ENCODE measurements at places on chromosomes 4 and X.

- no peak for DNase-seq
Observed at GRCh38 chr4:154609532-154609931, 2.9 kb downstream of the FGG start.

DNA sequence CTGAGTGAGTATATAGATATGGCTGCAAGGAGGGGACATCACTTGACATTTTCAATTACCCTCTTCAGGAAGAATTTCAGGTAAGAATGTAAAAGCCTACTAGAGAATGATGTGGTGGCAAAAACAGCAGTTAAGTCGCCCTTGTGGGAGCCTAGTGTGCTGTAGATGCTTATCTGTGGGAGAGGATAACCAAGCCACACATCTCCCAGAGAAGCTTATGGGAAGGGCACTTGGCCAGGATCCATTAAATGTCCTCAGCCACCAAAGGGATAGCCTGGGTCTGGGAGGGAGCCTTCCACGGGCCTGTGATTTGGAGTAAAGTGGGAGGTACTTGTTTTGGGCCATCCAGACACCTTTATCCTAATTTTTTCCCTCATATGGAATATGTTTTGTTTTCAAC is 41.3 kb upstream of the BCLAF3 start:
- no peak for DNase-seq

DNA sequence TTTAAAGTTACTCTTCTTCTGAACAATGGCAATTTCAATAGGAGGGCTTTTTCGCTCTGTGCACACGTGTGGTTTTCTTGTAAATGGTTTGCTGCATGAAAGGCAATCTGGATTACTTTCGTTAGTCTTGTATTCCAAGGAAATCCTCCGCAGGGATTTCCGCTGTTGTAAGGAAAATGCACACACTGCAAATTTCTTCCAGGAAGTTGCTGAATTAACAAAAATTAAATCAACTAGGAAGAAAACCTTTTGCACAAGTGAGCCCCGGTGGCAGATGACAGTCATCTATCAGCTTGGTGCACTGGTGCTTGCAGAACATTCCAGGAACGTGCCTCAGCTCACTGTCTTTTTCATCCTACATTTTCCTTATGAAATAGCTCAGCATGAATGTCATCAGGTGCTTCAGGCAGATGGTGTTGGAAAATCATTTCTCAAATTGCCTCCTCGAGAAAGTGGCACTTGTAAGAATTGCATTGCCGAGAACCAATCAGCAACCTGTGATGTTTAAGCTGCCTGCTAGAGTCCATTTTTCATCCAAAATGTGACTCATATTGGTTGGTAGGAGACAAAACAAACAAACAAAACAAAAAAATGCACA is 272.4 kb upstream of the VCX start:
- DNase-seq: no peak

- no peak for DNase-seq
Observed at GRCh38 chr4:128707864-128708263, 101.6 kb upstream of the JADE1 start.

DNA sequence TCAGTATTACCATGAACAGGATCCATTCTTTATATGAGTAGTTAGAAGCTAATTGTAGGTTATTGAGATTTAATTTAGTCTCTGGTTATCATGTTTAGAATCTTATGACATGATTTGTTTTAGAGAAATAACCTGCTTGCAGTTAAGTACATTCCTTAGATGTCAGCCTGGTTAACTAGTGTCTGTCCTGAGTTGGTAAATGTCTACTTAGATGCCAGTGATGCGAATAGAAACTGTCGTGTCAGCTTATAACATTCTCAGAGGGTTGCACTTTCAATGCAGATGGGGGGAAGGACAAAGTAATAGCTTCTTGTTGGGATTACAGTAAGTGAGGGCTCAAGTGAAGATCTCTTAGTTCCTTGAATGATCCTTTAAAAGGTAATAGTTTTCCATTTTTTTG is 227.8 kb upstream of the SPRY1 start:
- peak; percentile 49 for DNase-seq

GRCh38 chr4:113173793-113174264 is 124.4 kb downstream of the ANK2 start:
- no peak for DNase-seq

DNA sequence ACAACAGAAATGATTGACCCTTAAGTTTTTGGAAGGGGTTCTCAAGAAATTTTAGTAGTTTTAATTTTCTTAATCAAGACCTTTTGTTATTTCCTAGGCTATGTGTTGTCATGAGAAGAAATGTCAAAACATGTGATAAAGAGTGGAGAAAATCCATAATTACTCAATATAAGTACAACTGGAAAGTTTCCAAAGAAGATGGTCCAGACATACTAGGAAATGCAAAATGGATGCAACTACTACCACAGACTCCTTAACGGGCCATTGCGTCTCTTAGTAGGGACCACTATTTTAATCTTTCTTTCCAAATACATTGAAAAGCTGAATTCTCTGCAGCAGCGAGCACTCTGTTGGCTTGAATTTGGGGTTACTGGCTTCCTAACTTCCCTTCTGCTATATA is 148.8 kb downstream of the NWD2 start:
- DNase-seq: no peak

- DNase-seq: no peak
Observed at GRCh38 chrX:39164212-39164611, 363.0 kb downstream of the MID1IP1 start.

DNA sequence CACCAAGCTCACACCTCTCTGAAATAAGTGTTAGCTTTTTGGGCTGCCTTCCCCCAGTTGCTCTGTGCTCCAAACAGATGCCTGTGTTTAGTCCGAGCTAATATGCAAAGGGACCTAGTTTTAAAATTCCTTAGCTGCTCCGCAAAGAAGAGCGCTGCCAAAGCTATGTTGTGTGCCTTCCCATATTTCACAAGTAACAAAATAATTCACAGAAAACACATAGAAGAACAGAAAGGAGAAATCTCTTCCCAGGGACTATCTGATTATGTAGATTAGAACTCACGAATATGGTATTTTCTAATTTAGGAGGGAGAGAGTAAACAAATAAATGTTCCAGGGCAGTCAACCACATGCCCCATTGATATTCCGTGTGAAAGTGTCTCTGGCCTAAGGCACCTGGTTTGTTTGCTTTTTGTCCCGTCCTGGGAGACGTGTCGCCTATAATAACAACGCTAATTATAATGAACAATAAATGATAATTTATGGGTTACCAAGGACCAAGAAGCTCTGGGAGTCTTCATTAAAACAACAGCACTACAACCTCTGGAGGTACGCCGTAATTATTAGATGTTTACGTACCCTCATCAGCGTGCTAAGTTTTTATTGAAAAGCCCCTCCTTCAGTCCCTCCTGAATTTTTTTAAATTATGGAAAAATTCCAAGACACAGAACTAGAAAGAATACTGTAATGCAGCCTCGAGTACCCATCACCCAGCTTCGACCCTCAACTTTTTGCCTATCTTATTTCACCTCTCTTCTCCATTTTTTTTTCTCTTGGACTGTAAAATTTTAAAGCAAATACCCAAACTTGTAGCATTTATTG is 1.2 kb upstream of the CCNG2 start:
- DNase-seq: no peak

- DNase-seq: no peak
Observed at GRCh38 chr4:54054501-54054900, 9.9 kb downstream of the CHIC2 start.

GRCh38 chr4:169079942-169080827 is 70.1 kb upstream of the CBR4 start:
- peak; percentile 7 for DNase-seq

DNA sequence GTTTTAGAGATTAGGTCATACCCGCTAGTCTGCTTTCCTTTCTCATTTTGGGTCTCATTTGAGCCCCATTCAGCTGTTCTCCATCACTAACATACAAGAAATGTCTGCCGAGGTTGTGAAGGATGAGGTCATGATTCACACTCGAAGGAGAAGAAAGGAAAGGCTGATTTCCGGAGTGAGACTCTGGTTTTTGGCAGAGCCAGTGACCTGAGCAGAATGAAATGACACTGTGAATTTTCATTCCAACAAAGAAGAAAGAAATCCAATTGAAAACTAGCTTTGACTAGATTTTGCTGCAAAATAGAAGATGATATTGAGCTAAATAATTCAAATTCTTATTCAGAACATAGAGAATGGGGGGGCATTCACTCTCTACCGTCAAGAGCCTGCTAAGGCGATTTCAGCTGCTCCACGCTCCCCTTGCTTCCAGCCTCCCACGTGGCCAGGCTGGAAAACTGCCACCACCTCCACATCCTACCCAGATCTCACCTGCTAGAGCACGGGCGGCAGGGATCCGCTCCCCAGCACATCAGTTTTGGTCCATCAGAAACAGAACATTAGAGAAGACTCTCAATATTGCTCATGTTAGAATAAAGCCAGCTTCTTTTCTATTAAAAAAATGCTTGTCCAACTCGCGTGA is 39.0 kb downstream of the F11 start:
- DNase-seq: no peak

GRCh38 chrX:97494756-97495372 is 611.2 kb downstream of the RPA4 start:
- DNase-seq: no peak

DNA sequence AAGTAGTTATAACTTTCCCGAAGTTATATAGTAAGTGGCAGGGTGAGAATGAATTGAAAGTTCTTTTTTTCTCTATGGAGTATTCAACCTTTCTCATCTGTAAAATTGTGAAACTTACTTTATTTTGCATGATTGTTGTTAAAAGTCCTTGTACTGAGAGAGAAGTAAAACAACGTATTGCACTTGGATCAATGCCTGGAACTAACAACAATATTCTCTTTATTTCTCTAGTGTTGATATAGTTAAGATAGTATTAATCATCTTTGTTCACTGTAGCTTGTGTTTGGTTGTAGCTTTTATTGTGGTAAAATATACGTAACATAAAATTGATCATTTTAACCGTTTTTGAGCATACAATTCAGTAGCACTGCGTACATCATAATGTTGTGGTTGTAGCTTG is 48.7 kb downstream of the STIM2 start:
- DNase-seq: no peak

- no peak for DNase-seq
Observed at GRCh38 chr4:1207603-1208265, 35.4 kb upstream of the SPON2 start.

DNA sequence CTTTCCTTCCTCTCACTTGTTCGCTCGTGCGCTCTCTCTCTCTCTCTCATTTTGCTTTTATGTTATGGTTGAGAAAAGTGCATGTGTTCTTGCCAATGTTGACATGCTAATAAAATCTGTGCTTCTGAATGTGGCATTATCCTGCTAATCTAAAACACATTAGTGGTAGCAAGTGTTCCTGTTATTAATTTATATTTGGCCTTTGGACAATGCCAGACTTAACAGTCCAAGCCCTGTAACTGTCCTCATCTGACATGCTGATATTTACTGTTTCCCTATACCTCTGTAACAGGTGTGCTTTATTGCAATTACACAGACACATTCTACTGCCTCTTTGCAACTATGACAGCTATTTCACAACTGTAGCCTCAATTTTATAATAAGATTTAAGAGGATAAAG is 2.7 kb downstream of the PPARGC1A start:
- DNase-seq: no peak

DNA sequence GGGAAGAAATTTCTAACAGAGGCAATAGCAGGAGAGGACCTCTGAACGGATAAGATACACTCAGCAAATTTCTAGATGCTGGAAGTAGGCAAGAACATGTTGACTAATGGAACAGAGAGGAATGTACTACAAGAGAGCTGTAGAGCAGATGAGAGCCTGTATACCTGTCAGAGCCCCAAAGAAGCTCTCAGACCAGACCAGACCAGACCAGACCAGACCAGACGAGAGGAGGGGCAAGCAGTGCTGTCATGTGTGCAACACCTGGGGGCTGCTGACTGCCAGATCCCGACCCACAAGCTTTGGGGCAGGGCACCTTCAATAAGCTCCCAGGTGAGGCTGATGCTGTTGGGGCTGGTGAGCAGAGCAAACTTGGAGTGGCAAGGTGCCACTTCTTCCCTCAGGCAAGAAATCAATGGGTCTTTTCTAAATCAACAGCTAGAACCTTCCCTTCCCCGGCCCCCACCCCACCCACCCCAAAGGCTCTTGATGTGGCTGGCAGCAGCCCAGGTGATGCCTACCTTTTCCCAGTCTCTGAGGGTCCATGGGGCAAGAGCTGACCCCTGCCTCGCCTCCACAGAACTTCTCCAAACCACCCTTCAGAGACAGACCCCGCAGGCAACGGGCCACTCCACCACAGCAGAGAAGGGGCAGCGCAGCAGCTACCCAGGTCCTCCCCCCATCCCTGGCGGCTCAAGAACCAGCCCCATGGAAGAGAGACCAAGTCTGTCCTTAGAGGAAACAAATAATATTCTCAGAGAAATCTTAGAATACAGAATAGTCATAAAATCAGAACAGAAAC is 32.7 kb downstream of the MECP2 start:
- no peak for DNase-seq

- no peak for DNase-seq
Observed at GRCh38 chr4:2350982-2351381, 67.5 kb downstream of the ZFYVE28 start.

DNA sequence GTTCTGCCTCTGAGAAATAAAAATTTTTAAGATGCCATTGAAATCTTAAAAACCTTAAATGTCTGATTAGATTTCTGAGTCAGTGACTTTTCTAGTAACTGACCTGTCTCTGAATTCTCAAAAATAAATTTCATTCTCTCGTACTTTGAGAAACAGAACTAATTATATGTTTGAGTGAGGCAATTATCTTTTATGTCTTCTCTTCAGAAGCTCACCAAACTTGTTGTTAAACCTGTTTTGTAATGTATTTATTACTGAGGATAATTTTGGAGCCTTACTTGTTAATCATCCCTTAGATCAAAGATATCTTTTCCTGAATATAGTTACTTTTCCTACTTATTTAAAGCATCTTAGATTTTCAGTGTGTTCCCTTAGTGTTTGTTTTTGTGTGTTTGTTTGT is 64.5 kb upstream of the MMAA start:
- no peak for DNase-seq

DNA sequence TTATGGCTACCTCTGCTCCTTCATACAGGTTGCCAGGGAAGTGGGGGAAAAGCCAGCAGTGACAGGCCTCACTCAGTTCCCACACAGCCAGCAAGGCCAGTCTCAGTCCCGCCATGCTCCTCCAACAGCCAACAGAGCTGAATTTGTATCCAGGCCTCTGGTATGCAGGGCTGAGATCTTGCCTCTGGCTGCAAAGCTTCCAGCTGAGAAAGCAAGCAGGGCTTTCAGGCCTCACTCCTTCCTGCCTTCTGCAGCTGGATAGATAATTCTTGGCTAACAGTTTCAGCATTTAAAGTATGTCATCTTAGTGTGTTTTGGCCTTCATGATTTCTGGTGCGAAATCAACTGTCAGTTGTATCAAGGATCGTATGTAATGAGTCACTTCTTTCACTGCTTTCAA is 103.6 kb downstream of the GNL3L start:
- DNase-seq: no peak

DNA sequence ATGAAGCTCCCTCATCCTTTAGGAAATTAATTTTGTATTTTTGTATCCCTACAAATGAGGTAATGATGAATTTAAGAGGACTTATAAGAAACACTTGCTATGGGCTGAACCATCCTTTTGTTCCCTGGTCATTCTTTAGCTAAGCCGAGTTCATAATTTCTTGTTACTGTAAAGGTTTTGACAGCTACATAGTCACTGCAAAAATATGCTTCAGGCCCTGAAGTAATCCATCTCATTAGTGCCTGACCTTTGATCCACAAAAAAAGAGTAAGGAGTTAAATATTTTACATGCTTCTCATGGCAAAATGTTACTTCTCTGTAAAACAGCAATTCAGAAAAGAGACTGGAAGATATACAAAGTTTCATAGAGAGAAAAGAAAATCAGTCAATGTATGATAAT is 290.6 kb upstream of the SLIT2 start:
- no peak for DNase-seq

- no peak for DNase-seq
Observed at GRCh38 chr4:72631296-72631695, 62.3 kb upstream of the ADAMTS3 start.

GRCh38 chrX:17616936-17617335 is 120.4 kb upstream of the SCML1 start:
- no peak for DNase-seq

Measured in RPMI8226 (cell line).